NCI-H146 (cell line): ENCODE measurements at places on chromosomes 1 and 21.

GRCh38 chr1:224863486-224863885 lies 66.0 kb upstream of the DNAH14 start:
- DNase-seq, result no peak

- peak; percentile 38 for DNase-seq
Measured at GRCh38 chr1:153733970-153734369, 6.1 kb downstream of the INTS3 start.

DNA sequence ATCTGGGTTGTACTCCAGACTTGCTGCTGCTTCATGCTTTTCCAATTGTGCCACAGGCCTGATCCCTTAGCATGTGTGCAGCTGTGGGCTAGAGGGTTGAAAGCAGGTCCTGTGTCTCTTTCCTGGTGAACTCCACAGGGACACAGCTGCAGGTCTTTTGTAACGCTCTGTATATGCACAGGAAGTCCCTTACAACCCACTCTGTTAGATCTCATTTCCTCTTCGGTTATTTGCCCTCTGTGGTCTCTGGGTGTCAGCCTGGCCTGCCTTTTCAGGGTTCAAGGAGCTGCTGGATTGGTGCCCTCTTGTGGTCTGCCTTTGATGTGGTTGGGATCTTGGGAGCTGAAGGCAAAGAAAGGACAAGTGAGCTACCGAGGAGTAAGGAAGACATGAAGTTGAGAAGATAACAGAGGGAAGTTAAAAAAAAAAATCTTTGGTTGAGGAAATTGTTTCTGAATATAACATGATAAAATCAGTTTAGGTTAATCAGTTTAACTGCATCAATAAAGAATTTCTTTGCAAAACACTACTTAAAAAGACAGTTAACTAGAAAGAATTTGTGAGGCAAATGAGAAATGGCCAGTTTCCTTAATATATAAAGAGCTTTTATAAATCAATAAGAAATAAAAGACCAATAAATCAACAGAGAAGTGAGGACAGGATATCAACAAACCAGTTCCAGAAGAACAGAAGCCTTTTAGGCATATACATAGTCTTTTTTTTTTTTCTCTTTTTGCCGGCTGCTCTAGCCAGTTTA lies 44.1 kb downstream of the UCK2 start:
- DNase-seq, result no peak

DNA sequence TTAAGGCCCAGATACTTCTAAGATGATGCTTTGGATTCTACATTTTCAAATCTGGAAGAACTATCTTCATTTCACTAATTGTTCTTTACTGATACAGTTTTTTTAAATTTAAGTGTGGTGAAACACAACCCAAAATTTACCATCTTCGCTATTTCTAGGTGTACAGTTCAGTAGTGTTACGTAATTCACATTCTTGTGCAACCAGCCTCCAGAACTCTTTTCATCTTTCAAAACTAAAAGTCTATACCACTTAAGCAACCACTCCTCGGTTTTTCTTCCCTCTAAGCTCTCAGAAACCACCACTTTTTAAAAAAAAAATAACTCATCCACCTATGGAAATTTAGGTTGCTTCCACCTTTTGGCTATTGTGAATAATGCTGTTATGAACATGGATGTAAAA lies 220.7 kb downstream of the PDE4B start:
- DNase-seq, result no peak

- peak; percentile 56 for DNase-seq
Measured at GRCh38 chr21:44427241-44428120, 27.8 kb upstream of the LRRC3 start.

DNA sequence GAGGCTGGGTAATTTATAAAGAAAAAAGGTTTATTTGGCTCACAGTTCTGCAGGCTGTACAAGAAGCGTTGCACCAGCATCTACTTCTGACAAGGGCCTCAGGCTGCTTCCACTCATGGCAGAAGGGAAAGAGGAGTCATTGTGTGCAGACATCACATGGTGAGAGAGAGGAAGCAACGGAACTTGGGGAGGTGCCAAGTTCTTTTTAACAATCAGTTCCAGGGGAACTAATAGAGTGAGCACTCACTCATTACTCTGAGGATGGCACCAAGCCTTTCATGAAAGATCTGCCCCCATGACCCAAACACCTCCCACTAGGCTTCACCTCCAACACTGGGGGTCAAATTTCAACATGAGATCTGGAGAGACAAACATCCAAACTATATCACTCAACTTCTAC lies 77.2 kb downstream of the DDAH1 start:
- no peak for DNase-seq

GRCh38 chr1:225711236-225711937 lies 58.5 kb upstream of the ENAH start:
- no peak for DNase-seq

GRCh38 chr1:96524100-96524499 lies 197.5 kb upstream of the PTBP2 start:
- no peak for DNase-seq

DNA sequence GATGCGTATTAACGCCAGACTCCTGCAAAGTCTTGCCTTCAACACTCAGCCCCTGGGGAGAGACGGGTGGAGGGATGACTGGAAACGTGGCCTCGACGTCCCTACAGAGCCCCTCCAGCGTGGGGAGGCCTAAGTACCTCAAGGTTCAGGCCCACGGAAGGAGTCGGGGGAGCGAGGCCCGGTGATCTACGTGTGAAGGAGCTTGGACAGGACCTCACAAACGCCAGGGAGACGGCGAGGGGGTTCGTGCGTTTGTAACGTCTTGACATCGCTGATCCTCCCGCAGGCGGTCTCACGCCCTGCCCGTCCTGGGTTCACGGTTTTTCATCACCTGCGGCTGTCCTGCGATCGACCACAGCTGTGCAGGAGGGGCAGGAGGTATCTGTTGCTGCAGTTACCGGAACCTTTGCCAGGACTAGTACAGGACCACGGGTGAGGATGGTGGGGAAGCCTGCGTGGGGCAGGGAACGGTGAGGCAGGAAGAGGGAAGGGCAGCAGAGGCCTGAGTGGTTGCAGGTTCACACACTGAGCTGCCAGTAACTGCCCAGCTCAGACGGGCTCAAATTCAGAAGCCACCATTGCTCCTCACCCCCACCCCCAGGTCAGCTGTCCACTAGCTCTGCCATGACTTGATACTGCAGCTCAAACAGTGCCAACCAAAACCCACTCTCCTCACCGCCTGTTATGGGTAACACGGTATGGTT lies 889 bp upstream of the CCNL2 start:
- DNase-seq, result no peak

GRCh38 chr1:31776516-31776915 lies 12.4 kb upstream of the ADGRB2 start:
- no peak for DNase-seq

GRCh38 chr1:61053712-61054600 lies 28.4 kb upstream of the NFIA start:
- no peak for DNase-seq

DNA sequence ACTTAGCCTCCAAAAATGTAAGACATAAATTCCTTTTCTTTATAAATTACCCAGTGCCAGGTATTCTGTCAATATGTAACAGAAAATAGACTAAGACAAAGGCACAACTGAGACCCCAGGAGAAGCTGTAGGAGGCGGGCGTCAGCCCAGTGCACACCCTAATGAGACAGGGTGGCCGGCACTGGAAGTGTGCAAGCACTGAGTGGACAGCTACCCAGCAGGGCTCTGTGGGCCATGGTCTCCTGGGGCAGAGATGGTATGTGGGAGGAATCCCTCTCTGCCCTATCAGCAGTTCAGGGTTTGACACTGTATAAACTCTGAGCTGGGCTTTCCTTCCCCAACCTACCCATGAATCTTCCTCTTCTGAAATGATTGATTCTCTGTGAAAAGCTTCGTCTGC lies 139.5 kb downstream of the GLIS1 start:
- DNase-seq, result no peak

DNA sequence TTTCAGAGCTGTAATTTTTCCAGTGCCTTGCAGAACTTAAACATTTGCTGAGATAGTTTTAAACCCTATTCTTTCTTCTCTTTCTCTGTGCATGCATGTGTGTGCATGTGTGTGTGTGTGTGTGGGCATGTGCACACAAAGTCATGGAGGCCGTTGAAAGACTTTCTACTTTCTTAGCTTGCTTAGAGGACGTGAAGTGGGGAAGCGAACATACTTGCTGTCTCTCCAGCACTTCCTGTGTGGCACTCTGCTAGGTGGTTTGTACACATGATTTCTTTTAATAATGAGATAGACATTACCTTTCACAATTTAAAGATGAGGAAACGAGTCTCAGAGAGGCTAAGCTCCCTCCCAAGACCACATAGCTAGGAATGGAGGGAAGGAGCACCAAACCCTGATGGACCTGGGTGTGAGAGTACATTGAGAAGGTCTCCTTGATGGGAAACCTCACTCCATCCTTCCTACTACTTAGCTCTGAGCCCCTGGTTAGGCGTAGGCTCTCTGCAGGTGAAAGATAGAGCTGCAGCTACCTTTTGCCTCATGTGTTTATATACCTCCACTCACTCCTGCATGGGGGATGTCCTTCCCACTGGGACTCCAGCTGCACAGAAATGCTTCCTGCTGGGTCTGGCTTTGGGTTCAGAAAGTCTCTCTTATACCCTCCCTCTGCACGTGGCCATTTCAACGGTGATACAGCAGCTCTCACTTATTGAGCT lies 101.9 kb upstream of the USP24 start:
- DNase-seq, result no peak

DNA sequence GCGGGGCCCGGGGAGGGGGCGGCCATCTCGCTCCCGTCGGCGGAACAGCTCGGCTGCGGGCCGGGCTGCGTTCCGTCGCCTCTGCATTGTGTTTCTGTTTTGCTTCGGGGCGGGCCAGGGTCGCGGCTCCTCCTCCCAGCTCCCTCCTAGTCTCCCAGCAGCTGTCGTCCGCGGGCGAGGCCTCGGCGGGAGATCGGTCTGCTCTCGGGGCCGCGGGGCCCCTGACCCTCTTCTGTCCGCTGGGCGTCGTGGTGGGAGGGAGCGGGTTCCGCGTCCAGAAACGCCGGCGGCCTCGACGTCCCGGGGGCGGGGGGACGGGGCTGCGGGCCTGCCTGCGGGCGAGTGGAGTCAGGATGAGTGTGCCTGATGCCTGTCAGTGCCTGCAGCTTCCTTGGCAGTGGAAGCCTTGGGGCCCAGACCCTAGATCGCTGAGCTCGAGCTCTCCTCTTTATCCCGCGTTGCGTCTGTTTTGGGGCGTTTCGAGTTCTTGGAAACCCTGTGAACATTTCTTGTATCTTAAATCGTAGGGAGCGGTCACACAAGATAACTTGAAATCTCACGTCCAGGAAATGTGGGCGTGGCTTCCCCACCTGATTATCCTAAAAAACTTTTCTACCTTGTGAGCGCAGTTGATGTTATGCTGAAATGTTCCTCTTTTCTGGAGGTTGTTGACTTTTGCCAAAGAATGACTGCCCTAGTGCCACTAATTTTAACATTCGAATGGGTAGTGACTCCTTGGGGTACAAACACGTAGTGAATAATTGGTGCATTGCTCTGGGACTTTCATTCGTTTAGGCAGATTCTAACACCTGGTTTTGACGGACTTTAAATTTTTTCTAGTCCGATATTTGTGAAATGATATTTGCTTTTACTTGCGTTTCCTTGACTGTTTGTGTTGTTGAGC lies 676 bp downstream of the MORC3 start:
- DNase-seq, result peak; percentile 71

DNA sequence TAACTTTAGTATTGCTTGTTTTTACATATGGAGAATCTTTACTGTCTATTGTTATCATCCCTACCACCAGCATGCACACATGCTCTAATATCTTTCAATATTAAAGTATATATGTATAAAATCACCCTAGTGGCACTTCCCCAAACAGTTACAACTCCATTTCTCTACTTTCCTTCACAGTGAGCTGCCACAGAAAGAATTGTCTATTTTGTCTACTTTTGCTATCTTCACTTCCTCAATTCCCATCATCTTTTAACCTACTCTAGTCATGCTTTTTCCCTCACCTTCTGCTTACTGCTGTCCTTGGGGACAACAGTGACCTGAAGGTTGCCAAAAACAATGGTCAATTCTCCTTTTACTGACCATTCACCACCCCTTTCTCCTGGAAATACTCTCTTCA lies 59.2 kb downstream of the VCAM1 start:
- no peak for DNase-seq
